ENCODE measurements at places on chromosomes 7 and 10. TPM values are rescaled to one million over a fixed set of nuclear protein-coding genes. Genes with fewer than 3 reads are reported as not detected.

ZWINT gene
- total RNA-seq, result 51.4 TPM

EGFR gene
- 3.6 TPM for total RNA-seq

SPDYE11 gene
- total RNA-seq, result not detected

CXCL12 gene
- 0.40 TPM for total RNA-seq

TRIM74 gene
- not detected for total RNA-seq

HERPUD2 gene
- 29.7 TPM for total RNA-seq

ANKRD30A gene
- total RNA-seq, result not detected

FAM24B gene
- 7.1 TPM for total RNA-seq

TBRG4 gene
- total RNA-seq, result 88.3 TPM

CUX1 gene
- total RNA-seq, result 20.8 TPM

OR13A1 gene
- not detected for total RNA-seq

PAPOLB gene
- total RNA-seq, result 0.04 TPM

EPHA1 gene
- total RNA-seq, result under 0.01 TPM

GPR85 gene
- total RNA-seq, result 0.92 TPM

PNLIPRP3 gene
- total RNA-seq, result not detected

DNAJB6 gene
- 104 TPM for total RNA-seq

WDR11 gene
- total RNA-seq, result 92.9 TPM

DPP6 gene
- not detected for total RNA-seq

EVX1 gene
- total RNA-seq, result not detected

CPA2 gene
- not detected for total RNA-seq

ATRNL1 gene
- 0.07 TPM for total RNA-seq

RSU1 gene
- total RNA-seq, result 85.6 TPM

PGAM2 gene
- 0.14 TPM for total RNA-seq

C10orf62 gene
- total RNA-seq, result not detected

A1CF gene
- total RNA-seq, result not detected

TUBAL3 gene
- total RNA-seq, result 0.11 TPM

NAT16 gene
- not detected for total RNA-seq

GDF2 gene
- total RNA-seq, result not detected

C7orf57 gene
- total RNA-seq, result 0.11 TPM

ADAM12 gene
- total RNA-seq, result 0.21 TPM

ZNF438 gene
- 6.5 TPM for total RNA-seq

OR9A2 gene
- not detected for total RNA-seq

AKR1C3 gene
- 91.7 TPM for total RNA-seq

THNSL1 gene
- 4.0 TPM for total RNA-seq

ACBD7 gene
- 3.1 TPM for total RNA-seq

TMEM139 gene
- not detected for total RNA-seq

MSMB gene
- total RNA-seq, result not detected

ASB15 gene
- not detected for total RNA-seq
